ENCODE measurements at places on chromosomes 12 and 14.

GRCh38 chr12:129893691-129894090 is 10.1 kb downstream of the TMEM132D start:
- DNase-seq, result no peak

DNA sequence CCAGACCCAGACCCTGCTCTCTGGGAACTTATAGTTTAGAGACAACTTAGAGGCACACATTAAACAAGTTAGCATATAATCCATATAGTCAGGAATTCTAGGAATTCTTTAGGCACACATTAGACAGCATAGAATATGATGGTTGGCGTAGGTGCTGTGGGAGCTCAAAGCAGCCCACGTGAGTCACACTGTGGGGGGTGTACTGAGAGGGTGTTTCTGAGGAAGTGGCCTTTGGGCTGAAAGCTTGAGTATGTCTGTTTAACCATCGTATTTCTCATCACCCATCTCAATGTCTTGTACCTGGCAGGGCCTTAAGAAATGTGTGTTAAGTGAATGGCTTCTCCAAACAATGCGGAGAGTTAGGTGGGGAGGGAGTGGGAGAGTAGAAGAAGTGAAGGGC is 67.2 kb downstream of the TMEM30B start:
- DNase-seq, result no peak

DNA sequence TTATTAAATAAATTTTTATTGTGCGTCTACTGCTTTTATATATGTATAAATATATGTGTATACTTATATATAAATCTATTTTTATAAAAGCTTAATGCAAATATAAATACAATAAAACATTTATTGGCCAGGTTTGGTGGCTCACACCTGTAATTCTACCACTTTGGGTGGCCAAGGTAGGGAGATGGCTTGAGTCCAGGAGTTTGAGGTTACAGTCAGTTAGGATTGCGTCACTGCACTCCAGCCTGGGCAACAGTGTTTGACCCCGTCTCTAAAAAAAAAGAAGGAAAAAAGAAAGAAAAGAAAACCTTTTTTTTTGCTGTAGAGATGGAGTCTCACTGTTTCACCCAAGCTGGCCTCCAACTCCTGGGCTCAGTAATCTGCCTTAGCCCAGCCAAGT is 20.9 kb downstream of the ACTR6 start:
- DNase-seq, result no peak

- peak; percentile 79 for DNase-seq
Measured at GRCh38 chr14:75247286-75247922, 31.2 kb upstream of the FOS start.

DNA sequence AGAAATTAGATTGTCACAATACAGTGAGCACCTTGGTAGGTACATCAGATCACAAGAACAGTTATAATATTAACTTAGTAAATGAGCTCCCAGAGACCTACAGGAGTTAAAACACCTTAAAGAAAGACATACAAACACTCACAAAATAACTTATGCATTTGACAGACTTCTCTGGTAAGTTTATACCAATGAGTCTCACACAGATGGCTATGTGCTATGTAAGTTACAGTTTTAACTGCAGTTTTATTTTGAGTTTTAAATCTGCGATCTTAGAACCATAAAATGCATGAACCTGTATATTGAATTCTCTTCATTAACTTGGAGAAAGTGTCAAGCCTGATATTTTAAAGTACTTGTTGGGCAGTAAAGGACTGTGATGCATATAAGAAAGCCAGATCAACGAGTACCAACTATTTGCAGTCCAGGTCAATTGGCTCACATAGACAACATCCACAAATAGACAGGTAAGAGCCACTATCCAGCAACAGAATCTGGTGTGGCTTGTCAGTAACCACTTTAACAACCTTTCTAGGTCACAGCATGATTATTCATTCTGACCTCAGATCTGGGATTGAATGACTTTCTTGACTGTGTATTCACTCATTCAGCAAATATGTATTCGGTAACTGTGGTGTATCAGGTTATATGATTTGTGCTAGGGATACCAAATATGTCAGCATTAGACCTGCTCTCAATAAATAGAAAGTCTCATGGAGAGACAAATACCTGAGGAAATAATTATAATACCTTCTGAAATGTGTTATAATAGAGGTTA is 856.6 kb upstream of the MGAT4C start:
- DNase-seq, result no peak

- no peak for DNase-seq
Measured at GRCh38 chr14:99689266-99690236, 5.5 kb downstream of the CYP46A1 start.

DNA sequence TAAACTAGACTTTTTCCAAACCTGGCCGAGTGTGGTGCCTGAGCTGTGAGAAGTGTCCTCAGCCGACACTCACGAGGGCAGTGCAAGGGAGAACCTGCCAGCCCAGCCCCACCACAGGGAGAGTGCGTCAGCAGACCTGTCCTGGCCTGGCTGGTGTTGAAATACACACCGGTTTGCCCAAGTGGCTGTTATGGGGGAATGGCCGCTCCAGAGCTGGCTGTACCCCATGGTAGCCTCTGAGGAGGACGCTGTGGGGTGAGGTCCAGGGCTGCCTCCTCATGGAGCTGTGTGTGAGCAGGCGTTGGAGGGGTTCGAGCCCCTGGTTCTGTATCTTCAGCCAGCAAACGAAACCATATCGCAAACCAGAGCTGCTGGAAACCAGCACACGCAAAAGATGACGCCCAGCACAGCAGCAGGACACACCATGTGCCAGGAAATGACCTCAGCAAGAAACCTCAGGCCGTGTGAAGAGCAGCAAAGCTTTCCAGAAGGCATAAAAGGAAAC is 9.4 kb downstream of the ANKRD9 start:
- DNase-seq, result no peak

- DNase-seq, result no peak
Measured at GRCh38 chr12:23113781-23114180, 488.8 kb downstream of the ETNK1 start.

GRCh38 chr12:7989827-7990491 is 42.6 kb upstream of the FOXJ2 start:
- DNase-seq, result no peak

DNA sequence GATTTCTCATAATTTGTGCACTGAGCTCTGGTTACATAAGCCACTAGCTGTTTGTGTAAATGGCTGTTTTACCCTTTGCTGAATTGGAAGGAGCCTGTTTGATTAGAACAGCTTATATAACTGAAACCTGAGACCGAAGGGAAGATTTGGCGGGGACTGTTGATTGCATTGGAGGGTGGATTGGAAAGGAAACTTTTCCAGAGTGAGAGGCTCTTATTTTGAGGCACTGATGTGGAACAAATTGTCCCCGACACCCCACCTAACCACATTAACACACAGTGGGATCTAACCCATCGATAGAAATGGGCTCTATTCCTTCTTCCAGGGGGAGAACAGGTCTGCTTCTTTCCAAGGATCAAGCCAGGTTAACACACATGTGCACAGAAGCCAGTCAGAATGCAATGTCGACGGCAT is 51.7 kb downstream of the TMEM30B start:
- DNase-seq, result no peak

DNA sequence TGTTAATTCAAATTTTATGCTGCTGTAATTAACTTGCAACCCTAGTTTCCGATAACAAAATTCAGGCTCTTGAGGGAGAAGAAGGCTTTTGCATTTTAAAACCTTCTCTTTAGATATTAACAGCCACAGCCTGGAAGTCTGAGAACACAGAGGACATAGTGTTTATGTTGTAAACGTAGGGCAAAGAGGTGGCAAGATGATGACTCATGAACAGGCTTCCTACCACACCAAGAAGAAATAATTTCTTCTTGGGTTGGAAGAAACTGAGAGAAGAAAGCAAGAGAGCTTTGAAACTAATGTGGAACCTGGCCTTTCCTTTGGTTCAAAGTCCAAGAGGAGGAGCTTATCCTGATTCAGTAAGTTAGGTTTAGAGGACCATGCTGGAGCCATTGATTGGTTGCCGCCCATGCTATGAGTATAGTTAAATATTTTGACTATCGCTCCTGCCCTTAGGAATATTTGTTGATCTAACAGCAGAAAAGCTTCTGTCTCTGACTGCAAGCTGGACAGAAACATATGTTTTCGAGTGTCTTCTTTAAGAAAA is 31.8 kb downstream of the CCDC198 start:
- no peak for DNase-seq

All from OCI-LY7 (cell line).